Stimulated activated CD4-positive, alpha-beta T cell treated with anti-CD3 and anti-CD28 coated beads, Interleukin-12 subunit alpha, Interleukin-12 subunit beta, amount 100 ng/mL, for 24 hours (primary cell): ENCODE measurements at places on chromosomes 11 and 22.
A peak's percentile ranks its signal among the peaks of the same experiment; 100 is the strongest.

GRCh38 chr11:5369789-5370188 is 13.8 kb upstream of the OR51M1 start:
- DNase-seq = no peak

DNA sequence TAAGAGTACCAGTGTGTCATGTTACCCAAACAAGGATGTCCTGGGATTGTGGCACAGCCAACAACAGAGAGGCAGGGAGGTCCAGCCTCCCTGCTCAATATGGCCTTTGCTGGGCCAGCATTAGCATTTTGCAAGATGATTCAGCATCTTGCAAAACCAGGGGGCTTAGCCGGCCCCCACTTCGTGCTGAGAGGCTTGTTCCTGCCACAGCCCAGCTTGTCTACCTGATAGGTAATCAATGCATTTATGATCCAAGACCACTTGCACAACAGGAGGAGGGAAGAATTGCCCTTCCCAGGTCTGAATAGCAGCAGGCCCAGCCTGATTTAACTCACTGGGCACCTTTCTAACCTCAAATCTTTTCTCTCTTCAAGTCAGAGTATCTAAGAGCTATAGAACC is 189.0 kb upstream of the SYT13 start:
- no peak for DNase-seq

GRCh38 chr22:43835166-43835565 is 23.1 kb upstream of the EFCAB6 start:
- no peak for DNase-seq

DNA sequence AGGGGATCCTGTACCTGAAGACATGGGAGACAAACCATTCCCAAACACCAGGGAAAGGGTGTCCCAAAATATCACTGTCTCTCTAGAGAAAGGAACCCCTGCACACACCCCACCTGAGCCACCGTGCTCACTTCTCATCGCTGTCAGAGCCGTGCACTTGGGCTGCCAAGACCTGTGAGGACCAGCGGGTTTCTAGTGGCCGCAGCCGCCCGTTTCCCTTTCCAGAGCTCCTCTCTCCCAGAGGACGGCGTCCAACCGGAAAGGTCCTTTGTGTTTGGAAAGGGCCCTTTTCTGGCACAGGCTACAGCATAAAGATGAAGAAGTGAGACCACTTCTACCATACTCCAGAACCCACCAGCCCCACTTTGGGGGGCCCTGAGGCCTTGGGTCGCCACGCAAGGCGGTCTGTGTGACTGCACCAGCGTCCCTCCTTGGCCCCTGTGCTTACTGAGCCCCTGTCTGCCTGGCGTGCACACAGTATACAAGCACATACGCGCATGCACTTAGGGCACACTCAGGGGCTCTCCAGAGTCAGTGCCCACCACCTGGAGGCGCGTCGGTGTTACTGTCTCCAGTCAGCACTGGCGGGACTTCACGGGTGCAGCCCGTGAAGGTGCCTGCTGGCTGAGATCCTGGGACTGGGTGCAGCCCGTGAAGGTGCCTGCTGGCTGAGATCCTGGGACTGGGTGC is 381.8 kb downstream of the TBC1D22A start:
- no peak for DNase-seq

GRCh38 chr11:128941110-128941509 is 1.6 kb downstream of the TP53AIP1 start:
- no peak for DNase-seq

GRCh38 chr11:33984682-33985389 is 66.7 kb upstream of the CAPRIN1 start:
- DNase-seq = no peak

- DNase-seq = no peak
These were observed 242.6 kb upstream of the FAT3 start for GRCh38 chr11:91981995-91982394.

DNA sequence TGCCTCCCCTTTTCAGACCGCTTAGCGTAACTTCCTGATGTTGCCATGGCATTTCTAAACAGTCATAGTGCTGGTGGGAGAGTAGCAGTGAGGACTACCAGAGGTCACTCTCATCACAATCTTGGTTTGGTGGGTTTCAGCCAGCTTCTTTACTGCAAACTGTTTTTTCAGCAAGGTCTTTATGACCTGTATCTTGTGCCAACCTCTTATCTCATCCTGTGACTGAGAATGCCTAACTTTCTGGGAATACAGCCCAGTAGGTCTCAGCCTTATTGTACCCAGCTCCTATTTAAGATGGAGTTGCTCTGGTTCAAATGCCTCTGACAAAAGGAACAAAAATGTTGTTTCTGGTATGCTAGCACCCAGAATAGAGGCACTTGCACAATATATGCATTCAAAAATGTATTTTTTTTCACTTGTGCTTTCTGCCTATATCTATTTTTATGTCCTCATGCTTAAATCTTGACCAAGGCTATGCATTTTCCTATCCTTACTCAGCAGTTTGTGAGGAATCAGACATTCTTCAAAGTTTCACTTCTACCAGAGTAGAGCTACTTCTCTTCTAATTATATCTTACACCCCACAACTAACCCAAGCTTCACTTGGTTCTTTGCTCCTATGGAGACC is 16.1 kb upstream of the OR51M1 start:
- DNase-seq = no peak

DNA sequence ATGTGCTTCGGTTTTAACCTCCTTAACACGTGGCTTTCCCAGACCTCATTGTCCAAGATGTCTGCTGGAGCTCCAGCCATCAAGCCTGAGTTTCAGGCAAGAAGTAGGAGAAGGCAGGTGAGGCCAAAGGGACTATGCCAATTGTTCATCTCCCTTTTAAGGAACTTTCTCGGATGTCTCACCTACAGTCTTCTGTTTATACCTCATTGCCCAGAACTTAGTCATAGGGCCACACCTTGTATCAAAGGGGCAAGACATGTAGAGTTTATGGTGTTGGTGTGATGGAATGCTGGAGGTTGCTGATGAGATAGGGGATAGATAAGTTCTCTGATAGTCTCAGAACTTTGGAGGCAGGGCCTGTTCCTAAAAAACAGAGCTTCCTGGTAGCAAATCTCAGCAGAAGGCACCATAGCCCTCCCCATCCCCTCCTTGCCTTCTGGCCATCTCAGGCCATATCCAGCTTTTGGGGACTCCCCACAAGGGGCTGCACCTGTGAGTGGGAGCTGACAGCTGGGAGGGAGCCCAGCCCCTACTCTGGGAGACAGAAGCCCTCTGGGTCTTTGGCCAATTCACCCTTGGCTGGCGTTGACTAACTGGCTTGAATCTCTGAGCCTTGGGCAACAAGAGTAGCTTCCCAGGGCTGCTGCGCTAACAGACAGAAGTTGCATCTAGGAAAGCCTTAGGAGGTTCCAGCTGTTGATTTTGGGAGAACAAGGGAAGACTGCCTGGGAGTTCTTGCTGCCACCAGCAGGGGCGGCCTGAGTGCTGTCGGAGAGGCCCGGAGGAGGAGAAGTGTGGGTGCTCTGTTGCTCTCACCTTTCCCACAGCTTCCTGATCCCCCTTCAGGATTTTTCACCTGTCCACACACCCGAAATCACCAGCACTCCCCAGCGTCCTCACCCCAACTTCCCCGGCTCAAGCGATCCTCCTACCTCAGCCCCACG is 149.8 kb upstream of the THY1 start:
- DNase-seq = no peak

GRCh38 chr11:83033972-83034672 is 37.6 kb downstream of the RAB30 start:
- DNase-seq = no peak

GRCh38 chr22:41482319-41482935 is 13.5 kb downstream of the ACO2 start:
- no peak for DNase-seq

GRCh38 chr11:117908959-117909610 is 20.1 kb downstream of the TMPRSS13 start:
- no peak for DNase-seq

GRCh38 chr11:9689721-9690120 is 25.8 kb downstream of the SWAP70 start:
- no peak for DNase-seq

- DNase-seq = no peak
These were observed 121.5 kb upstream of the RCN1 start for GRCh38 chr11:31969359-31969702.

- DNase-seq = no peak
These were observed 70.3 kb downstream of the TRIM29 start for GRCh38 chr11:120067438-120068113.

GRCh38 chr11:62124186-62125113 is 639 bp downstream of the INCENP start:
- DNase-seq = peak; percentile 29

- no peak for DNase-seq
These were observed 14.0 kb upstream of the MCHR1 start for GRCh38 chr22:40665312-40665711.

GRCh38 chr11:132559331-132560036 is 972.8 kb downstream of the OPCML start:
- no peak for DNase-seq

GRCh38 chr11:13782390-13783075 is 114.1 kb downstream of the FAR1 start:
- no peak for DNase-seq

DNA sequence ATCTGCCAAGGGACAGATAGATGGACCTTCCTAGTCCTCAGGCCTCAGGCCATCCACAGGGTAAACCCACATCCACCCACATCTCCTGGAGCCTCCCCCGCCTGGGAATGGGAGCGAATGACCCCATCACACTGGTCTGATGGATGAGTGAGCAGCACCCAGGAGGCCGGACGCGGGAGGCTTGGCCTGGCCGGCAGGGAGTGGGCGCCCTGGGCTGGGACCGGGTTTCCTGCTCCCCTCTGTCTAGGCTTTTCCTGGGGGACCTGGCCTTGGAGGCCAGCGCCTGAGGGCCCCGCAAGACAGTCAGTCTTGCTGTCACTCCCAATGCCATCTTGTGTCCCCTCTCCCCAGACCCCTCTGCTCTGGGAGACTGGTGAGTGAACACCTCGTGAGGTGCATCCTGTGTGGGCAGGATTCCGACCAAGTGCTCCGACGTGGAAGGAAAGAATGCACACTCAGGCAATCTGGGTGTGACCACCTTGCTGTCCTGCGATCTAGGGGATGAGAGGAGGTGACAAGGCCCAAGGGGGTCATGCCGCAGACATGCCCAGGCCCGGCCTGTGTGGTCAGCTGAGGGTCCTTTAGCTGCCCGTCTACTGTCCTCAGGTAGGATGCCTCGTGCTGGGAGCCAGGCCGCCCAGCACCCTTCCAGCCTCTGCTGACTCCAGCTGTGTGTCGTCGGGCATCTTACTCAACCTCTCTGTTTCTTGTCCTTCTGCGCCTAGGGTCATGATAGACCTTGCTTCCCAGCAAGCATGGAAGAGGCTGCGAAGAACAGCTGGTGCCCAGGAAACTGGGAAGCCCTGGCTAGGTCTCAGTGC is 26.5 kb upstream of the WNT7B start:
- no peak for DNase-seq

GRCh38 chr22:24429411-24430365 is 2.3 kb downstream of the ADORA2A start:
- no peak for DNase-seq

- DNase-seq = no peak
These were observed 299.9 kb downstream of the DCDC1 start for GRCh38 chr11:31069447-31070205.

DNA sequence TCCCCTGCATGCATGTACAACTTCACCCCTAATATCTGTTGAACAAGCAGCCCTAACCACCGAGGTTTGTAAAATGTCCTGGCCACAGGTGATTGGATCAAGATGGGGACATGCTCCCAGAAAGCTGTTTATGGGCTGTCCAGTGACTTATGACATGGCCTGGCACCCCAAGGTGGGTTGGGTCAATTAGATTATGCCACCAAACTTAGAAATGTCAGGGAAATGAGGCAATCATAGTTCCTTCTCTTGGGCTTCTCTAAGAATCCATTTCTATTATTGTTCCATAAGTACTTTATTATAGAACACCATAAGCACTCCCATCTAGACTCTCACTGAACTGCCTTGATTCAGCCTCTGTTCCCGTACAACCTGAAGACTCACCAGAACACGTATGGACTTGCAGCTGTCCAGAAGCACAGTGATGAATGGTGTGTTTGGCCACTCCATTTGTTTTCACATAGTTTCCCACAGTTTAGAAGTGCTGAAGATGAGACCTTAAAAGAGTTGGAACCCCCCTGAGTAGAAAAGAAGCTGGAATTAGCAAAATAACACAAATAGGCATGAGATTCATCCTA is 45.5 kb upstream of the OLFML1 start:
- DNase-seq = no peak

DNA sequence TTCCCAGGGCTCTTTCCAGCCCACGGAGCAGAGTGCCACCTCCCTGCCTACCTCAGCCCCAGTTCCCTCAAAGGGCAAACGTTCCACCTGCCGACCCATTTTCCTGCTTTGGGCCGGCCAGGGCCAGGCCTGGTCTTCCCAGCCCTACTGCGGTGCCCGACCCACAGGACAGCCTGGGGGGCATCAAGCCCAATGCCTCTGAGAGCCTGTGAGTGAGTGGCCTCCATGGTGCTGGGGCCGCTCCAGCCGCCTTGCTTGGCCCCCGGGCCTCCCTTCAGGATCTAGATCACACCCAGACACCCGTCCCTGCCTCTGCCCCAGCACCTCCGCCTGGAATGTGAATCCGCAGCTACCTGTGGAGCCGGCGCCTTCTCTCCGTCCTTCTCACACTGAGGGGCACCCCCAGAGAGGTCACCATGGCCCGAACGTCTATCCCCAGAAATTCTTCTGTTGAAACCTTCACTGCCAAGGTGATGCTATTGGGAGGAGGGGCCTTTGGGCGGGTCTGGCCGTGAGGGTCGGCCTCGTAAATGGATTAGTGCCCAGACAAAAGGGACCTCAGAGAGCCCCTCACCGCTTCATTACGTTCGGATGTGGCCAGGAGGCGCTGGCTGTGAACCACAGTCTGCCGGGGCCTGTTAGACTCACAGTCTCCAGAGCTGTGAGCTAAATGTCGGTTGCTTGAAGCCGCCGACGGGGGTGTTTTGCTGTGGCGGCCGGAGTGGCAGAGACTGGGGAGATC is 36.2 kb upstream of the BRSK2 start:
- DNase-seq = no peak

- no peak for DNase-seq
These were observed 17.3 kb downstream of the PGM2L1 start for GRCh38 chr11:74380746-74381439.

DNA sequence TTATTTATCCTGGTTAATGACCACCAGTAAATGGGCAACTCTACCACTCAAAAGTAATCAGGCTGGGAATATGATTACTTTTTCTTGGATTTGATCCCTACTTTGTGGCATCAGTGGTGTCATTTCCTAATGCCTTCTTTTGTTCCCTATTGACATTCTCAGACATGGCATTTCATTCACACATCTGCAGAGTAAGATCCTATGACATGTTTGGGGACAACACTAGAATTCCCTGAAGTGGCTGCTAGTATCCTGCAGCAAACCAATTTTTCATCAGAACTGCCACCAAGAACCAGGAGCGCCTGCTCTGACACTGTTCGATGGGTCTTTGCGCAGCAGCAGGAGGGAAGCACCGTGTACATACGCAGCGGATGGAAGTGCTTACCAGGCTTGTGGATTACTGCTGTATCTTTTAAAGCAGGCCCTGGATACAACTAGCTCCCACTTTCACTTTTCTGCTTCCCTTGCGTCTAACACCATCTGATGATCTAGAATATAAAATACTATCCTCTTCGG is 97.7 kb downstream of the LARGE2 start:
- no peak for DNase-seq

- no peak for DNase-seq
These were observed 208.4 kb downstream of the DDX10 start for GRCh38 chr11:108873310-108873709.

- DNase-seq = no peak
These were observed 26.5 kb downstream of the RPL27A start for GRCh38 chr11:8709002-8709672.

GRCh38 chr22:49627217-49628181 is 200.2 kb downstream of the BRD1 start:
- DNase-seq = no peak

- DNase-seq = no peak
These were observed 9.7 kb downstream of the ADAMTS8 start for GRCh38 chr11:130418756-130419155.
